Activated CD4-positive, alpha-beta T cell treated with anti-CD3 and anti-CD28 coated beads, Interleukin-2, amount 50 U/mL, for 1 hour (primary cell): ENCODE measurements at places on chromosomes 6 and 20.
A peak's percentile ranks its signal among the peaks of the same experiment; 100 is the strongest.

DNA sequence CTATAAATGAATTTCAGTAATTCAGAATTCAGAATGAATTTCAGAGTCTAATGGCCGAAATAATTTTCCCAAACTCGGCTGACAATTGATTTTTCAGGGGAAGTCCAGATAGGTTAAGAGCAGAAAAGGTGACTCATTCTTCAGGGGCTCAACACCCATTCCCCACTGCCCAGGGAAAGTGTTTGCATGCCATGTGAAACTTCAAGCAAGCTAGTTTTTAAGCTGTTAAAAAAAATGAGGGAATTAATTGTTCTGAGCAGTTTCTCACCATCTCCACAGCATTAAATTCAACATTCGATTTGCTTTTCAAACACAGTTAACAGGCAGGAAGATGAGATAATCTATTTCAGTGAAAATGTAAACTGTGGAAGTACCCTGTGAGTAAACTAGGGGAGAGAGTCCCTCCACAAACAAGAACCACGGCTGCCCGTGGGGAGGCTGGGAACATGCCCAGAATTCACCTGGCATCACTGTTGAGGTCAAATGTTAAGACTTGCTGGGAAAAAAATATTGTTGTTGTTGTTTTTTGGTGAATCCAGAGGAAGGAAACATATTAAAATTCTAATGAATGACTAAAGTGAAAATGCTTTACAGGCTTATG, 650.8 kb upstream of the AGPAT4 start:
- DNase-seq: no peak

DNA sequence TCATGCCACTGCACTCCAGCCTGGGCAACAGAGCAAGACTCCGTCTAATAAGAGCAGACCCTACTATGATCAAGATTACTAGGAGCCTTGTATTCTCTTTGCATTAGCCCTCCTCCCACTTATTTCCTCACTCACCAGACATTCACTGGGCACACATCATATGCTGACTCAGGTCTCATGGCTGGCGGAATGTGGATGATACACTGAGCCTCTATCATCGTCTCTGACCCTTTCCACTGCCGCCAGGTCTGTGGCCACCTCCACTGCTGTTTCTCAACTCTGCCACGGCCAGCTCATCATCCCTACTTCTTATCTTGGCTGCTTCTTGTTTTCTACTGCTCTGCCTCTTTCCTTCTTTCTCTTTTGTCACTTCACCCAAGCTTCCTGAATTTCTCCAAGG, 161.0 kb downstream of the BACH2 start:
- no peak for DNase-seq

GRCh38 chr6:109526905-109527628, 44.0 kb upstream of the ZBTB24 start:
- DNase-seq: peak; percentile 36

DNA sequence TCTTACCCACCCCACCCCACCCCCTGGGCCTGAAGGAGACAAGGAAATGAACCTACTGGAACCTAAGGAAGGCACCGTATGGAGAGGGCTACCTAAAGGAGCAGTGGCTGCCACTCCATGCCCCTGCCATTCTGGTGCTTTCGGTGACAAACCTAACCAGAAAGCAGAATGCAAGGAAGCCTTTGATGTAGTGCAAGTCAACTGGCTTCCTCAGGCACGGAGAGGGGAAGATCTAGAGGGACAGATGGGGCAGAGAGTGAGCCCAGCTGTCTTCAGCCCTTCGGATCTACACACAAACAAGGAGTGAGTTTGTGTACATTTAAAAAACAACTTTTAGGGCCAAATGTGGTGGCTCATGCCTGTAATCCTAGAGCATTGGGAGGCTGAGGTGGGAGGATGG, 39.5 kb downstream of the PPP1R16B start:
- DNase-seq: no peak

- no peak for DNase-seq
Observed at GRCh38 chr6:8439601-8440268, 4.4 kb upstream of the SLC35B3 start.

GRCh38 chr6:167078745-167079144, 44.2 kb upstream of the CCR6 start:
- DNase-seq: no peak

DNA sequence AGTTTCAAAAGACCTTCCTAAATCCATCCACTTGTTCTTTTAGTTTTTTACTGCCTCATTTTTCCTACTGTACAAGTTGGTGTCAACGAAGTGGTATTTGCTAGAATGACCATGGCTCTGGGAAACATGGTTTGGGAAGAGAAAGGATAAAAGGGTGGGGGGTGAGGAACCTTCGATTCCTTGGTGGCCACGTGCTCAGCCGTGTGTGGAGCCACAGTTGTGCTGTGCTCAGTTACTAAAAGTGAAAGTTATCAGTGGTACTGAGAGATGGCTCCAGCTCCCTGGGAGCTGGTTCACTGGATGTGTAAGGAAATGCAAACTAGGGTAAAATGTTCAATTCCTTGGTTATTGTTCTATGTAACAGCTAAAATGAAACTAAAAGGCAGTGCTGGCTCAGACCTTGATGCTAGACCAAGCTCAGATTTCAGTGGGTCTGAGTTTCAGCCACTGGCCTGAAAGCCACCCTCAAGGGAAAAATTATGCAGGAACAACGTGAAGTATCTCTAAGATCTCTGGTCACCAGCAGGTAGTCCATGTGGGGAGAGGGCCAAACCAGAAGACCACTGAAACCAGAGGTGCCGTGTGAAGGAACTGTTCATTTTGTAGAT, 7.4 kb upstream of the SLC22A2 start:
- DNase-seq: no peak

DNA sequence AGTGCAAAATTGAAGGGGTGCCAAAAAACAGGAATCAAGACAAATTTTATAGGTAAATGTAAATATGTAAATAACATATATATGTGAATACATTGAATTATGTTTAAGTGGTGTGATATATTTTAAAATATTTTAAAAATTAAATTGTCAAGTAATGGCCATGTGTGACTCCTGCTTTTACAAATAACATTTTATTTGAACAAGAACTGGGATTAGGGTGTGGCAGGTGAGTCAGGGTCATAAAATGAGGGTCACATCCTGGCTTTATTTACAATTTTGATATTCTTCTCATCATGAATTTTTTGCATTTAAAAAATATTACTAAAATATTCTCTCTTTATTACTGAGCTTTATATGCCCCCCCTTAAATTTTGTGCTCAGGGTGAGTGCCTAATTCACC, 601.1 kb upstream of the MAN1A1 start:
- DNase-seq: no peak

- no peak for DNase-seq
Observed at GRCh38 chr20:62350629-62351422, 16.3 kb downstream of the LAMA5 start.

GRCh38 chr6:10033223-10033829, 381.5 kb downstream of the TFAP2A start:
- no peak for DNase-seq

GRCh38 chr6:22194188-22194921, 102.5 kb downstream of the PRL start:
- DNase-seq: no peak

GRCh38 chr6:157952861-157953351, 28.8 kb upstream of the SYNJ2 start:
- DNase-seq: no peak

DNA sequence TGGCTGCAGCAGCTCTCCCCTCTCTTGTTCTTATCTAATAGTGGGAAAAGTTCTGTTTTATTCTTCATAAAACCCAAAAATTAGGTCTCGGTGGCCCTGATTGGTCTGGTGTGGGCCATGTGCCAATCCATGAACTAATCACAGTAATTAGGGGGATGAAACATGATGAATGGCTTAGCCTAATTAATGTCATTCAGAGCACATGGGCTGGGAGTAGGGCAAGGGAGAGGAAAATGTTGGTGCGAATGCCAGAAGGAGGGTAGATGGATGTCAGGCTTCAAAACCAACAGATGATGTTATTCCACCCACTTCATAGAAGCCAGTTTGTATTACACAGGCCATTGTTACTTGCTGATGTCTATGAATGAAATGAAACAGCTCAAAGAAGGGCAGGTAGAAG, 46.5 kb downstream of the PLEKHG1 start:
- DNase-seq: no peak

GRCh38 chr6:3882866-3883265, 33.7 kb downstream of the FAM50B start:
- DNase-seq: no peak

GRCh38 chr20:53748176-53748575, 154.5 kb upstream of the ZNF217 start:
- DNase-seq: no peak

DNA sequence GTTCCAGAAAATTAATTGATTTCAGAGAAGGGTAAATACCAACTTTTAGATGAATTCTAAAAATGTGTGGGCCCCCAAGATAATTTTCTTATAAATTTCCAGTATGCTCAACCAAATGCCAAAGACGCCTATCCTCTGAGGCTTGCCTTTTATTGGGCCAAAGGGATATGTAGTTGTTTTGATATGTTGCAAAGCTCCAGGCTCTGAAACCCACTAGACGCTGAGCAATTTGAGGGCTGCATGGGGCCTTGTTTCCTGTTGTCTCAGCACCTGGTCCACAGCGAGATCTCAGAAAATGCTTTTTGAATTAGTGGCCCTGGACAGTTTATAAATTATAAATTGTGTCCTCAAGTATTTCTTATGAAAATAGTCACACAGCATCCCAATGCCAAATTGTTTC, 397.2 kb downstream of the SAMD5 start:
- DNase-seq: no peak

GRCh38 chr6:111555036-111555435, 50.6 kb downstream of the TRAF3IP2 start:
- DNase-seq: no peak

DNA sequence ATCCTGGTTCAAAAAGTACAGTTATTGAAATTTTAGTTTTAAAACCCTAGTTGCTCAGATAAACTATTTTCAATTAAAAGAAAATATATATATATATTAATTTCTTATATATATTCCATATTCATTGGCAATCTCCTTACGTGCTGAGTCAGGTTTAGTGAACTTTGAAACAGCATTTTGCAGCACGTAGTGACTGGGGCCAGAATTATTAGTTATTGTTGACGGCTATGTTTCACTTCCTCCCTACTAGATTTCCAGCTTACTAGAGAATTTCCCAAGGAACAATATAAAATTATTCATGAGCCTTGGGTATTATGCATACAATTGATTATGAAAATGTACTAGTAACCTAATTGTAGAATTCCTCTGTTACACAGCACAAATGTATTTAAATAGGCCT, 150.3 kb downstream of the KLHL32 start:
- DNase-seq: no peak

- DNase-seq: no peak
Observed at GRCh38 chr6:32867022-32867477, 13.1 kb downstream of the PSMB9 start.

DNA sequence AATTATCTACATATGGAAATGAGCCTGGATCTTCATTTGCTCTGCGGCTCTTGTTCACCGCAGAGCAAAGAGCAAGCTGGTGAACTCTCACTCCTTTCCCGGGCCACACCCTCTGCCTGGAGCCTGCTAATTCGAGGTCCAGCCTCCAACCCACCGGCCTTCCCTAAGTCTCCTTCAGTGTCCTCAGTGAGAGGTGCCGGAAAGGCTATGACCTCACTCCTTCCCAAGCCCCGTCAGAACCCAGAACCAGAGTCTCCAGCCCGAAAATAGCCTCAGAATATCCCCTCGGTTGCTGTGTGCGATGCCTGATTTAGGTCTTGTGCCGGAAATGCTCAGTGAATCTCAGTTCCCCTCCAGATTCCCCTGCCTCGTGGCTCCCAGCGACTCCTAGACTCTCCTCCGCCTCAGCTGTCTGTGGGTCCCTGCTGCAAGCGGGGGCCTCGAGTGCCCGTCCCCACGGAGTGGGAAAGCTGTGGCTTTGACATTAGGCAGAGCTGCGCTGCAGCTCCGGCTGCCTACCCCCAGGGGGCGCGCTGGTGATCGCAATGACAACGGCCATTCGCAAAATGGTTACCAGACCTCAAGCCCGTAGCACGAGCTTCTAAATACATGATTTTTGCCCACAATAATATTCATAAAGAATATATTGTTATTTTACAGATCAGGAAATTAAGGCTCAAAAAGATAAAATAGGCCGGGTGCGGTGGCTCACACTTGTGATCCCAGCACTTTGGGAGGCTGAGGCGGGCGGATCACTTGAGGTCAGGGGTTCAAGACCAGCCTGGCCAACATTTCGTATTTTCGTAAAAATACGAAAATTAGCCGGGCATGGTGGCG, 4.1 kb upstream of the BNIP5 start:
- peak; percentile 75 for DNase-seq

- no peak for DNase-seq
Observed at GRCh38 chr6:137166247-137167098, 7.0 kb downstream of the IL22RA2 start.

GRCh38 chr6:138383776-138384175, 6.1 kb downstream of the SMIM28 start:
- DNase-seq: no peak

- no peak for DNase-seq
Observed at GRCh38 chr20:24017458-24017755, 28.8 kb upstream of the GGTLC1 start.

GRCh38 chr6:169782966-169783365, 31.5 kb downstream of the ERMARD start:
- DNase-seq: no peak

GRCh38 chr20:43545837-43546578, 12.8 kb upstream of the SGK2 start:
- no peak for DNase-seq

DNA sequence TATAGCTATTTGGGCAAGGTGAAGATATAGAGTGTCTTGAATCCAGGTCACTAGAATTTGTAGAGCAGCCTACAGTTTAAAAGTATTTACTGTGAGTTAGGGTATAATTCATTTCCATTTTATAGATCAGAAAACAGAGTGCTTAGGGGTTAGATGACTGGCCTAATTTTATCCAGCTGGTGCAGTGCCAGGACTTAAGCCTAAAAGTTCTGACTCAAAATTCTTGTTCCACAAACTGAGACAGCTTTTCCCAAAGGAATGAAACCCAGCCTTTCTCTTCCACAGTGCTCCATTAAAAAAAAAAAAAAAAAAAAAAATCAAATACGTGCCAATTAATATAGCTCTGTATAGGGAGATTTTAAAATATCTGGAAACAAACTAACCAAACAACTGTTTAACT, 441.0 kb upstream of the MARCKS start:
- DNase-seq: no peak

- no peak for DNase-seq
Observed at GRCh38 chr6:34331371-34332050, 61.0 kb downstream of the NUDT3 start.

DNA sequence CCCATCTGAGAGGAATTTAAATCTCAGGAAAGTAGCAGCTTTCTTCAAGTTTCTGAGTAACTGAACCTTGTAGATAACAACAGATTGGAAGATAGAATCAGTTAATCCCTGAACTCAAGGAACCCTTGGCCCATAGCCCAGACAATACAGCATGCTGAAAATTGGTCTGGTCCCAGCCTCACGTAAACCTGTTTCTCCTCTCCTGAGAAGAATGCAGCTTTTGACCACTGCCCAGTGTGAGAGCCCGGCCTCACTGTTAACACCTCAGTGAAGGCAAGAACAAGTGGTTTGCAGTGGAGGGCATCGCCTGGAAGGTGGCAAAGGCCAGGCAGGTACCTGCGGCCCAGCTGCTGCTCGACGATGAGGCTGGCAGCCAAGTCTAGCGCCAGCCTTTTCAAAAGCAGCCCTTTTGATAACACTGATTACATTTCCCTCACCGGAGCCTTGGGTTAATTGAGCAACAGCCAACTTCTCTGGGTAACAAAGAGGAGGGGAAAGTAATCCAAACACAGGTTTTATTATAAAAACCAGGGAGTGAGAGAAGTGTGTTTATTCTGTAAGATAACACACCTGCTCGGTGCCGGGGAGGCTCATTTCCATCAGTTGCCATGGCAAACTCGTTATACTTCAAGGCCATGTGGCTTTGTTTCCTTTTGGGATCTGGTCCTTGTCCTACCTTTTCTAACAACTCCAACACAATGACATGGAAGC, 54.0 kb downstream of the TRAF3IP2 start:
- DNase-seq: no peak
